ENCODE measurements at places on chromosomes 13 and 19.
A peak's percentile ranks its signal among the peaks of the same experiment; 100 is the strongest.

DNA sequence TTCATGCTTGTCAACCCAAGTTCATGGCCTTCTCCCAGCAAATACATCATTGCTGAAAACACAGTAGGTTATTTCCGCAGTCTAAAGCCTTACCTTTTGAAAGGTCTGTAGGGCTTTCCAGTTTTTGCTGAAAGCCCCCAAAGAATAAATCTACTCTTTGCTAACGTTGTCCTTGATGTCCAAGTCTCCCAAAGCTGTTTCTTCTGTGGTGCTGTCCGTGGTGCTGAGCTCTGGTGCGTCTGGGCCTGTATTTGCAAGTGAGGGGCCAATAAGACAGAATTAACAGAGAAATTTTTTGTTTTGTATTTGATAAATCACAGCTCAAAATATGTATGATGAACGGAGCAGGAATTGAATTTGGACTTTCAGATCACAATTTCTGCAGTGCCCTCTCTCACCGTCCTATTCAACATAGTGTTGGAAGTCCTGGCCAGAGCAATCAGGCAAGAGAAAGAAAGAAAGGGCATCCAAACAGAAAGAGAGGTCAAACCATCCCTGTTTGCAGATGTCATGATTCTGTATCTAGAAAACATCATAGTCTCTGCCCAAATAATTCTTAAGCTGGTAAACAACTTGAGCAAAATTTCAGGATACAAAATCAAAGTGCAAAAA, 9.8 kb upstream of the LGALS16 start:
- DNase-seq = no peak

GRCh38 chr19:19900729-19901444, at the start of gene ZNF93:
TSS of gene ZNF93 (plus strand) at chr19:19900946. CDS start at chr19:19901089, 143 bp downstream.
- DNase-seq = peak; percentile 84

- no peak for DNase-seq
These were observed 56.6 kb downstream of the MBNL2 start for GRCh38 chr13:97278435-97279411.

- no peak for DNase-seq
These were observed 7.3 kb downstream of the LYL1 start for GRCh38 chr19:13095393-13095784.

DNA sequence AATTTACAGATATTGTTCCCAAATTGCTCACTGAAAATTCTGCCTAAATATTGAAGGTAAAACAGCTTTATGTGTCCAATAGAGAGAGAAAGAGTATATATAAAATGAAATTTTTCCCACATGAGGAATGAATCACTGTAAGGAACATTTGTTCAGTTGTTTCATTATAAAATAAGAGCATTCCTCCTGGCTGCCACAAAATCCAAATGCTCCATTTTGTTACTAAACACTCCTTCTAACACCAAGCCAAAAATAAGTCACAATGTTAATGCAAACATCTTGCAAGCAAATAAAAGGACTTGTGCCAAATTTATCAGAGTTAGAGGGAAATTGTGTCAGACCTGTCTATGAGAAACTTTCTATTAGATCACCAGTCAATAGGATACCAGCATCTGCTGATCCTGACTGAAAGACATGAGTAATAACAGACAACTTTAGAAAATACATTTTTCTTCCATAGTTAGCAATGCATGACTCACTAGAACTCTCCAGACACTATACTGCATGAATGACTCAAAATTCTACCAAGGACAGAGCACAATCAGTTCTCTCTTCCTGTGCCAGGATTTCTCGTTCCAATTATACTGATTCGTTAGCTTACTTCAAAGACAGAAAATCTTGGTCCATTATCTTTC, 83.5 kb upstream of the FNDC3A start:
- DNase-seq = no peak

GRCh38 chr19:16303755-16304154, 20.9 kb upstream of the KLF2 start:
- DNase-seq = no peak

DNA sequence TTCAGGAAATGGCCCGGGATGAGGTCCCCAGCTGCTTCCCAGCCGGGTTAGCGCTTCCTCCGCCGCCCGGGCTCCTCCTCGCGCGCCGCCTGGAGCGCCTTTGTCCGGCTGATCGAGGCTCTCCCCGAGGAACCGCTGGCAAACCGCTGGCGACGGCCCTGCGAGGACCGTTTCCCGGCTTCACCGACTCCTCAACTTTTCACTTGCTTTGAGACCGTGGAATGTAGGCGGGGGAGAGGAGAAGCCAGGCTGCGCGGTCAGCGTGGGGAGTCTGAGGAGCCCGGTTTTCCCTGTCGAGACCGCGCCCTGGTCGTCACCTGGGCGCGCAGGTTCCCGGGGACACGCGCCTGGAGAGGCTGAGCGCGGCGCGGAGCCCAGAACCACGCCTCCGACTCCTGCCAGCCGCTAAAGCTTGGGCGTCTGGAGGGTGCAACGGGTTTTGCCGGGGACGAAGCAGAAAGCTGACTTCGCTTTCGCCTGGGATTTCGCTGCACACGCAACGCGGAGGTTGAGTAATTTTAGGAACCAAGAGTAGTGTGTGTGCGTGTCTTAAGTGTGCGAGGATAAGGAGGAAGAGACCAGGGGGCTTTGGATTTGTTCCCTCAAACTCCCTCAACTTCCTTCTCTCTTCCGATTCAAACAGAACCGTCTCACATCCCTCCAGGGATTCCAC, 7.3 kb upstream of the DGKH start:
- DNase-seq = peak; percentile 13

- no peak for DNase-seq
These were observed 1.5 kb upstream of the SHISA7 start for GRCh38 chr19:55444646-55445045.

DNA sequence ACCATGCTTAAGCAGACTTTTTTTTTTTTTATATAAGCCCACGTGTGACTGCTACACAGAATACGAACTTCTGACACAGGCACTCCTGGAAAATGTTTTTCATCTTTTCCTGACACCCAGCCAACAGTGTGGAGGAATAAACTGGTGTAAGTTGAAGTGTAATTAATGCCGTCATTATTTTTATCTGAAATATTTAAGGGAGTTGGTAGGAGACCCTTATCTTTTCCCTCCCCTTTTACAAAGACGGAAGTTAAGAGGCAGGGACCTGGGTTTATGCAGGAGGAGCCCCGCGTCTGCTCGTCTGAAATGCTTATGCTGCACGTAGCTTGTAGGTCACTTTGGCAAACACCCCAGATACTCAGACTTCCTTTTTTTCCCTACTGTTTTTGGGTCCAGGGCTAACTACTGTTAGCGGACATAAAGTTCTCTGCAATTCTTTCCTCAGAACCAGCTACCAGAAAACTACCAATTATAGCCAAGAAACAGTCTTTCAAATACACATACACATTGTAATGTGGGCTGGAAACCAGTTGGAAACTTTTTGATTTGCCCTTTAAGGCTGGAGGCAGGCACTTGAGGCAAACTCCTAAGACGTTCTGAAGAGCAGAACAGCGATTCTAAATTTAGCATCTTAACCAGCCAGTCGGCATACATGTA, 50.8 kb downstream of the EFNB2 start:
- no peak for DNase-seq

- DNase-seq = no peak
These were observed 39.1 kb downstream of the PCDH8 start for GRCh38 chr13:52809310-52809769.

- DNase-seq = no peak
These were observed 78.6 kb downstream of the SPACA7 start for GRCh38 chr13:112454648-112455334.

DNA sequence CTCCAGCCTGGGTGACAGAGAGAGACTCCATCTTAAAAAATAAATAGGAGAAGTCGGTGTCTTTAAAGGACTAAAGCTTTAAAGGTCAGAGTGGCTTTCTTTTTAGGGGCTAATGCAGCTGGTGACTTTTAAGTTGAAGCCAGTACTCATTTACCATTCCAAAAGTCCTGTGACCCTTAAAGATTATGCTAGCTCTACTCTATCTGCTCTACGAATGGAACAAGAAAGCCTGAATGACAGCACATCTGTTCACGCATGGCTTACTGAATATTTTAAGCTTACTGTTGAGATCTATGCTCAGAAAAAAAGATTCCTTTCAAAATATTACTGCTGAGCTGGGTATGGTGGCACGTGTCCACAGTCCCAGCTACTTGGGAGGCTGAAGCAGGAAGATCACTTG, 16.4 kb downstream of the TDRD12 start:
- no peak for DNase-seq

DNA sequence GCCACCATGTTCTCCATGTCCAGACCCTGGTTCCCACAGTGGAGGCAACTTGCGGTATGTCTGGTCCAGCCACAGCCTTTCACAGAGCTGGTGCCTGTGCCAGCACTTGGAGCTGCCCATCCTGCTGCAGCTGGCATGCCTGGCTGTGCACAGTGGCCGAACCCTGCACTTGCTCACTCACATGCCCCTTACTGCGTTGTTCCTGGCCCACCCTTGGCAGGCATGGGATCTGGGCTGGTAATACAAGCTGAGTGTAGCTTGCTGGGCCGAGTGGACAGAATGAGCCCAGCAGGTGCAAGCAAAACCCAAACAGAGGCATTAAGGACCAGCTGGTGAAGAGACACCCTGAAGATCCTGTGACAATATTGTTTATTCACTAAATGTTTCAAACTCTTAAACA, 583.9 kb upstream of the SLITRK6 start:
- no peak for DNase-seq

- DNase-seq = no peak
These were observed 18.3 kb downstream of the VWA8 start for GRCh38 chr13:41942462-41943094.

GRCh38 chr19:48511321-48511731, 309 bp downstream of the LMTK3 start:
- no peak for DNase-seq

- DNase-seq = peak; percentile 61
These were observed 14.8 kb upstream of the GPI start for GRCh38 chr19:34350161-34350561.

DNA sequence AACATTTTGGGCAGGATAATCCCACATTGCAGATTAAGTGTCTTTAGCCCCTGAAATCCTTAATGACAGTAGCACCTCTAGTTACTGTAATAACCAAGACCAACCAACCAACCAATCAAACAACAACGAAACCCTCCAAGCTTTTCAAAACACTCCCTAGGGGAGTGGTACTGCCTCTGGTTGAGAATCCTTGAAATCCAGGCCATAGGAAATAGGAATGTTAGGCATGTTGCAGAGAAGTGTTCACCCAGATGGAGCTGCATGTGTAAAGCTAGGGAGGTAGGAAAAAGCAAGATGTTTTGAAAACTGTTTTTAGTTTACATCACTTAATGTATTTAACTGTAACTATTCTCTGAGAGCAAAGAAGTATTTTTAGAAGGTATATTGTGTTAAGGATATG, 4.5 kb downstream of the LACC1 start:
- no peak for DNase-seq

DNA sequence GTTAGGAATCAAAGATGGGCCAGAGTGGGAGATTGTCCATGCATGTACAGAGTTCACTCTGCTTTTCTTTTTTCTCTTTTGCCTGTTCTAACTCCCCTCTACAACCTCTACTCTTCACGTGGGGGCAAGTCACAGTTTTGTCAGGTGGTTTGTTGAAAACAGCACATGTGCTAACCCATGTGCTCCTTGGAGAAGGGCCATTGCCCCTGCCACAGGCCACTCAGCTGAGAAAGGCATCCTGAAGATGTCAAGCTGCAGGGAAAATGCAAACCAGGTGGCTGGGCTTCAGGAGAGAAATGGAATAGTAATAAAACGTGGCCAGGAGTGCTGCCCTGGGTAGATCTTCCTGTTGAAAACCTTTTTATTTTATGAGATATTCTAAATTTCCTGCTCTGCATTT, 35.3 kb upstream of the SLC10A2 start:
- DNase-seq = no peak

GRCh38 chr13:80988391-80989151, 647.6 kb upstream of the SPRY2 start:
- DNase-seq = no peak

DNA sequence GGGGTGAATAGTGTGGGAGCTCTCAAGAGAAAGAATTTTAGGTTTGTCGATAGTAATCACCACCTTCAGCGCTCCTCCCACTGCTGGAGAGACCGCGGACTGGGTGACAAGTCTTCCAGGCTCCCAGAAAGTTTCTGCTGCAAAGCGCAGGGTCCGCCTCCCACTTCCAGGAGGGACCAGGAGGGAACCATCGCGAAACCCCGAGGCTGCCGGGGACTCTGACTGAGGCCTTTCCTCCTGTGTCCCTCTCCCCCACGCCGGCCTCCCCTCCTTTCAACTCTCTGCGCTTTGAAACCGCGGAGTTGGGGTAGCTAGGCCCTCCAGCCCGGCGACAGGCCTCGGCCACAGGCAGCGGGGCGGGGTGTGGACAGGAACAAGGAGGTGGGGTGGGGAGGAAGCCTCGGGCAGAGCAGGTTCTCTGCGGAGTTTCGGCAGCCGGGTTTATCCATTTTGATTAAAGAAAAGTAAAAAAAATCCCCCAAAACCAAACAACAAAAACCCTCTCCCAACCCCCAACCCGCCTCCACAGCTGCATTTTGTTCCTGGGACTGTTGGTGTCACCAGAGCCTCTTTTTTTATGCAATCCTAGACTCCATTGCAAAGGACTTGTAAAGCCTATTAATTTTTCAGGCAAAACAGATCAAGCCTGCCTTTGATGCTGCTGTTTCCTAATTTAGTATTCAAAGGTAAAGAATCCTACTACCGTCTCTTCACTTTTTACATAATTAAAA, 157.2 kb downstream of the TM9SF2 start:
- DNase-seq = peak; percentile 55

GRCh38 chr19:31963746-31964145, 381.7 kb upstream of the ZNF507 start:
- DNase-seq = no peak

GRCh38 chr13:97127842-97128241, 94.3 kb upstream of the MBNL2 start:
- no peak for DNase-seq

GRCh38 chr13:110498765-110499164, 62.8 kb downstream of the RAB20 start:
- no peak for DNase-seq

- peak; percentile 16 for DNase-seq
These were observed 54.0 kb upstream of the ATP12A start for GRCh38 chr13:24625870-24626849.

DNA sequence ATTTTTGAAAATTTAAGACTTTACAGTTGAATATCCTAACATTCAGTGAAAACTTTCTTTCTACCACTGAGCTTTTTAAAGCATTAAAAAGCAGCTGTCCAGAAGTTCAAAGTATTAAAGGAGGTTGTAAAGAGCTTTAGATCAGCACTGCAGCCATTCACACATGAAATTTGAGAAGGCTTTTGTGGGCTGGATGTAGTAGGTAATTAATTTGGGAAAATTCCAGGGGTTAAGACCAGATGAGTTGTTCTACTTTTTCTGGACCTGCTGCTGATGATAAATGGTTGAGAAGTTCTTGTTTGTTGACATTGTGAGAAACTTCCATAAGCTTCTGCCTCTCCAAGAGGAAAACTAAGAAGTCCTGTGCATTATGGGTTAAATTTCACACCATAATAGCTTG, 1779.6 kb upstream of the PRR20A start:
- no peak for DNase-seq

Data from activated effector memory CD4-positive, alpha-beta T cell treated with Interleukin-2 at 50 U/mL for 16 hours (primary cell).